PC-9 (cell line): ENCODE measurements at places on chromosomes 11 and 22.

DNA sequence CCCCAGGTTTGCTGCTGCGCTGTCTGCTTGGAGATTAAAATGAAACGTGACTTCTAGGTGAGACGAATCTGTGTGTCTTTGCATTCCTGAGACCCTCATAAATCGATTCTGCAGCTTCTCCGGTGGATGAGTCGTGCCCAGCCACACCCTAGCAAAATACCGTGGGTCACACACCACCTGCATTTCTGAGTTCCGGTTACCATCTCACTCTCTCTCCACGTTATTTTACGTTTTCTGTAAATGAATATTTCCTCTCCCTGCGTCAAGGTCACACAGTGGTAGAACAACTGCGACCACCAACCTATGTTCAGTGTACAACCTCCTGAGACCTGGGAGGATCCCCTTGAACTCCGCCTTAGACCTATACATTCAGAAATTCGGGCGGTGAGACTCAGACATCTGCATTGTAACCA lies 1.1 kb downstream of the YWHAH start:
- DNase-seq, result no peak

GRCh38 chr11:116420770-116421528 lies 351.8 kb downstream of the BUD13 start:
- peak; percentile 61 for DNase-seq

DNA sequence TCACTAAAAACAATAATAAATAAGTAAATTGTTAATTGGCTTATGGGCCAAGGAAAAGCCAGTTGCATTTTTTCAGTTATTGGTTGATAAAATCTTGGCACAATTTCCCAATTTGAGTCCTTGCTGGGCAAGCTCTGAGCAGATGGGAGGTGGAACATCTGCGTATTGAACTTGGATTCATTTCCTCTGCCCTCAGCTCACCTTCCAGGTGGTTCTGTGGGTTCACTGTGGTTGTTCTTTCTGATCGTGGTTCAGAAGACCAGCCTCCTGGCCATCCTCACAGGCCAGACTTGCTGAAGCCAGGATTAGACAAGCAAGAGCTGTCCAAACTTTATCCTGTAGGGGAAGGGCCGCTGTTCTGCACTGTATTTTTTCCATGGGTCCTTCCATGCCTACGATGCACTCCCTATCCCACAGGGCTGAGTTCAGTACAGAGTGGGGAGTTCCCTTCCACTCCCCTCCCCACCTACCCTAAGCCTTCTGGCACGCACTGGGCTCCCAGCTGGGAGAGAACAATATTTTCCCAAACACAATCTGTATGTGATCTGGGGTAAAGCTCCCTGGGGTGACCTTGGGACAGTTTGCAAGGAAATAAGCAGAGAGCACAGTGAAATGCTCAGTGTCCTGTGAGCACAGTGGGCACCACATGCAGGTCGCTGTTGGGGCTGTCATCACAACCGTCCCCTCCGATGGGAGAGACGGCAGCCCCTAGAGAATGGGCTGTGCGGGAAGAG lies 43.5 kb upstream of the TP53I11 start:
- DNase-seq, result no peak

- no peak for DNase-seq
Observed at GRCh38 chr11:130614591-130614990, 166.1 kb downstream of the ADAMTS15 start.

- no peak for DNase-seq
Observed at GRCh38 chr22:28978158-28978557, 83.5 kb downstream of the C22orf31 start.

DNA sequence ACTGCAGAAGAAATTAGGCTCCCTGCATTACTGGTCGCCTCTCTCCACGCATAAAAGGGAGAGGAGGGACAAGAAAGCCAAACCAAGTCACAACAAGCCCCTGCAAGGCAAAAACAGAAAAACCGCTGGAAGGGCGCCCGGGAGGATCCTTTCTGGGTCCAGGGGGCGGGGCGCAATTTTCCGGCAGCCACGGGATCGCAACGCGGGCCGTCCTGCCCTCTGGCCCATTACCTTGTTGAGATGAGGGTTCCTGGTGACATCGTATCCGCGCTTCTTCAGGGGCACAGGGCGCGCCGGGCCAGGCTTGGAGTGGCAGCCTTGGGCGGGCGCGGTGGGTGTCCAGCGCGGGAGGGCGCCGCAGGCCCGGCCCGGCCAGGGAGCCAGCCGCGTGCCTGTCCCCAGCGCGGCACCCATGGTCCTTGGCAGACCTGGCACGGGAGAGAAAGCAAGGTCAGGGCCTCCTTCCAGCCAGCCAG lies 847 bp downstream of the ME3 start:
- DNase-seq, result peak; percentile 64

- no peak for DNase-seq
Observed at GRCh38 chr11:72070491-72070890, 9.9 kb downstream of the NUMA1 start.

DNA sequence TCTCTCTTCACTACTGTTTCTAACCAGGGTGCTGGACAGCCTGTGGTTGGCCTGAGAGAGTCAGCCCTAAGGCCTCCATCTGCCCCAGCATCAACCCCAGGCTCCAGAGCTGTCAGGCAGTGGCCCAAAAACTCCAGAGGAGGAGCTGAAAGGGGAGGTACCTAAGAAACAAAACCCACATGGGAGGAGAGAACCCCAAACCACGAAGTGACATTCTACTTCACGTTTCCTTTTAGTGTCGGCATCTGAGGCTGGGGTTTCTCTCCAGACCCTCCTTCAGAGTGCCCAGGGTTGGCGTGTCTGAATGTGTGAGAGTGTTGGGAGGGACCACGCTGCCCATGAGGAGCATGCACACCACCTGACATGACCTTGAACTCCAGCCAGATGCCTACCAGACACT lies 69.8 kb upstream of the NNMT start:
- no peak for DNase-seq

- DNase-seq, result no peak
Observed at GRCh38 chr11:122199661-122200060, 83.6 kb upstream of the BLID start.

GRCh38 chr22:37639070-37639760 lies at the start of gene SH3BP1:
SH3BP1 (plus strand) TSS chr22:37639669; CDS start chr22:37639788, 119 bp downstream.
- DNase-seq, result peak; percentile 79

DNA sequence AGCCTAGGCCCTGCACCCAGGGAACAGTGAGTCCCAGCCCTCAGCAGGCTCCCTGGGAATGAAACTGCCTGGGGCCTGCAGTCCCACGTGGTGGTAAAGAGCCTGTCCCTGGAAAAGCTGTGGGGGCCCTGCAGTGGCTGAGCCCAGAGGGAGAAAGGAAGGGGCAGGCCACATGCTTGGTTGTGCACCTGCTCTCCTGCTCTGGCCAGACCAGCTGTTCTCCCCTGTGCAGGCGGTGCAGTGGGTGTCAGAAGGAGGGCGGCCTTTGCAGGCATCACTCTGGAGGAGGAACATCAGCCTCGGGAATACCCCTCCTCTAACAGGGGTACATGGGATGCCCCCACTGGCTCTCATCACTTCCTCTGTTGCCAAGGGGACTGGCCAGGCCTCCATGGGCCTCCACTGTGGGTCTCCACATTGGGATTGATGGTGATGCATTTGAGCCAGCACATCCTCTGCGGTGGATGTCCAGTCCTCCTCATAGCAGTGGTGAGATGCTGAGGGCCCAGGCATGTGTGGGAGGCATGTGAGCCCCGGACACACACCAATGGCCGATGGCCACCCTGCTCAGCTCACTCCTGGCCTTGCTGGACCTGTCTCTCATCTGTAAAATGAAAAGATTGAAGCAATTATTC lies 690.4 kb downstream of the BRD1 start:
- no peak for DNase-seq

- no peak for DNase-seq
Observed at GRCh38 chr22:50517495-50518260, 7.7 kb downstream of the SCO2 start.

GRCh38 chr11:121581607-121582006 lies 128.8 kb upstream of the SORL1-AS1 start:
- DNase-seq, result no peak
